Tibial artery (tissue), 4 donors: ENCODE measurements at places on chromosomes 3 and 15.
A peak's percentile ranks its signal among the peaks of the same experiment; 100 is the strongest.

DNA sequence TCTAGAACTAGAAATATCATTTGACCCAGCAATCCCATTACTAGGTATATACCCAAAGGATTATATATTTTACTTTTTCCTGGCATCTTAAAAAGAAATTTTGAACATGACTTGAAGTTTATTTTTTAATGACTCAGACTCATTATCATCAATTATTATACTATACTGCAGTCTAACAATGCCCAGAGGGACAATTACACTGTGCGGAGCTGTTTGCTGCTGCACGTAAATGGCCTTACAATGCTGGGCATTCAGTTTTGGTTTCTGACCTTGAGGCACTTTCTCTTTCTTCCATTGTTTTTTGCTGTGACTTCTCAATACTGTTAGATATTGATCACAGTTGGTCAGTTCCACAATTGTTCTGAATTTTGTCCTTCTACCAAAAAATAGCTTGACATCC lies 128.8 kb downstream of the GBE1 start:
- no peak for DNase-seq

DNA sequence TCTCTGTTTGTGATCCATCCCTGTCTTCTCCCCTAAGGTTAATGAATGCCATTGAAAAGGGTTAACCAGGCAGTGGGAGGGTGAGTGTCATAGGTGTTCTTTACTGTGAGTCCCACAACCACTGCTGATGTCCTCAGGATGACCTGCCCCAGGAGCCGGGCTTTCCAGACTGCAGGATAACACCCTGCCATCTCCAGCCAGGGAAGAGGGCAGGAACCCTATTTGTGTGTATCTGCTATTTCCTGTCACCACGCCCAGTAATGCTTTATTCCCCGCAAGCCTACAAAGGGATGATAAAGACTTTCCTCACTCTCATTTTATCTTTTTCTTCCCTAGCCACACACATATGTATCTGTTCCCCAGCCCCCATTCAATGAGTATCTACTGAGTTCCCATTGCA lies 15.6 kb upstream of the CTXND1 start:
- no peak for DNase-seq

DNA sequence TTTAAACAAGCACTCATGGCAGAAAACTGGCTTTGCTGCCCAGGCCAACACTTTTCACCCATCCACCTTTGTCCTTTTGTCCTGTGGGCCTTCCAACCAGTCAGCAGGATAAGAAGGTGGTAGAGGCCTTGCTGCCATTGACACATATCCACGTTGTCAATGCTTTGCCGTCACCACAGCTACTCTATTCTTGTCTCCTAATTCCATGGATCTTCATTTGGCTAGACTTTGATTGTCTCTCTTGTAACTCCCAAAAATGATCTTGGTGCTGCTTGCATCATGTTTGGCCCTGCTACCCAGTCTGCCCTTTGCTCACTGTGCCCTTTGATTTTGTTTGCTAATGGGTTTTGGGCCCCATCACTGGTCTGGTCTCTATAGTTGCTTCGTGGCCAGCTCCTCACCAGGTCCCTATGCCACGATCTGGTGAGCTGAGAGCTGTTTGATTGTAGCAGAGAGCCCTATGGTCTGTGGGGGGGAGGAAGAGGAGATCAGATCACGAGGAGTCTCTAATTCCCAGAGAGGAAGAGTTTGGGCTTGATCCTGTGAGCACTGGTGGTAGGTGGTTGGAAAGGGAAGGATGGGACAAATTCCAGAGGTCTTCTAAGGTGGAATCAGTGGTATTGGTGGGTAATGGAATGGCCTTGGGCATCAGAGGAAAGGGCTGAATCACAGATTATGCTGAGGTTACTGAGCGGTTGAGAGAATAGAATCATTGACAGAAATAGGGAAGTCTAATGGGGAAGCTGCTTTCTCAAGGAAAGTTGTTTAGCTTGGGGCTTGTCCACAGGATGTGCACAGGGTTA lies 40.3 kb downstream of the ABHD2 start:
- no peak for DNase-seq

- peak; percentile 21 for DNase-seq
These were observed 60.8 kb upstream of the ARHGEF26 start for GRCh38 chr3:154060238-154061000.

GRCh38 chr3:37229291-37229690 lies 54.9 kb upstream of the LRRFIP2 start:
- no peak for DNase-seq

DNA sequence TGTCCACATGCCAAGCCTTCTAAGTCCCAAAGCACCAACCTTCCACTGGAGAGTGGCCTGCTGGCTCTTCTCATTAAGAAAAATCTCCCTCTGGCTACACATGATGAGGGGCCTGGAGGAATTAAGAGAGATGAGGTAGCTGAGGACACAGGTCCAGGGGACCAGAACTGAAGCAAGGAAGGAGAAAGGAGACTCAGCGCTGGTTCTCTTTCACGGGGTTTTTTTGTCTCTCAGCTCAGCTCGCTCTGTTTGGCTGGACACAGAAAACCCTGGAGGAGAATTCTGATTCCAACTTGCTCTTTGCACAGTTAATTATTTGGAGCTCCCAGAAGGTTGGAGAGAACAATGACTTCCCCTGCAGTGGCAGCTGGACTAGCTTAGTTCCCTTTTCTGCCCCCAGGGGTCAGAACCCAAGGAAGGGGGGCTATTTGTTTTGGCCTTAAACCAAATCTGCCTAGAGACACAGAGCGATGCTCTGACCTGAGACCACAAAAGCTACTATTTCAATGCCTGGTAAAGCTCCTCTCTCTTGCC lies 507.6 kb downstream of the FHIT start:
- no peak for DNase-seq

DNA sequence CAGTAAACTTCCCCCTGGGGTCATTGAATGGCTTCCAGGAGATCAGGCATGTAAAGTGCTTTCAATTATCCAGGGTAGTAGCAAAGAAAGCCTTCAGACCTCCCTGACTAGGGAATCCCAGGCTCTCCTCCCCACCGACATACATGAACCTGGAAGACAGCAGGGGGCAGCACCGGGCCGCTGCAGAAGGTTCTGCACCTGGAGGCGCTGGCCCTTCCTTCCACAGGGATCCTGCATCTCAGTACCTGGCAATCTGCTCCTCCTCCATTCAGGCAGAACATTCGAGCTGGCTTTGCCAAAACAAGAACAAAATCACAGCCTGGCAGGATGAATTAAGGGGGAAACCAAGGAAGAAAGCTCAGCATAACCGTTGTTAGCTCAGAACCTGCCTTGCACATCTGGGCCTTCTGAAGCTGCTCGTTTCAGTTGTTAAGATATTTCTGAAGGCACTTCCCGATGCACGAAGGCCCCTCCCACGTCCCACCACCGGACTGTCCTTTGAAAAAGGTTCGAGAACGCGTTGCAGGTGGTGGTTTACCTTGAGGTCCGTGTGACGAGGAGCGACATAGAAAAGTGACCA lies 237.7 kb downstream of the SLCO3A1 start:
- no peak for DNase-seq

GRCh38 chr15:82624008-82624407 lies 23.2 kb downstream of the CPEB1 start:
- DNase-seq, result no peak

DNA sequence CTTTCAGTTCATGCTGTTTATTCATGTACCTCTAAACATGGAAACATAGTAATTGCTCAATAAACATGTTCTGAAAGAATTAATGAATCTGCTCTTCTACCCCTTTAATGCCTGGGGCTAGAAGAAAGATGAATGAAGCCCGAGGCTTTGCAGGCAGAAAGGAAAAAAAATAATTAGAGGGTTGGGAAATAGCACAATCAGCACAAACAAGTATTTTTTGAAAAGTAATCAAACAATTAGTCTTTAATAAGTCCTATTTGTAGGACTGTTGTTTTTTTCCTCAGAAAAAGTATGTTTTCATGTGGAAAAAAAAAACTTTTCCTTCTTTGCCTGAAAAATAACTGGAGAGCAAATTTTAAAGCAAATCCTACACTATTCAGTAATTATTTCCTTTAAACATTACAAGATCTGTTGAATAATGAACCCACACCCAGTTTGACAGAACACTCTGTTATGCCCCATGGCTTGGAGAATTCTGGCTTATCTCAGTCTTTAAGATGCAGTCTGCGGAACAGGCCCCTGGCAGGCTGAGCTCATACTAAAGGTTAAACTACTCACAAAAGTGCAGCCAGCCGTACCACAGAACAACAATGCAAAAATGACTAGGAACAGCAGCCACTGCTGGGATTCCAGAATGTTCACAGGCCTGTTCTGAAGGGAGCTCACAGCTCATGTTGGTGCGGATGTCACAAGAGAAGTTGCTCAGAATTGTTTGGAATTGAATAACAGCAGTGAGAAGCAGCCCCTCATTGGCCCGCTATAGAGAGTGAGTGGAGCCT lies 79.2 kb downstream of the ABI3BP start:
- DNase-seq, result peak; percentile 87

DNA sequence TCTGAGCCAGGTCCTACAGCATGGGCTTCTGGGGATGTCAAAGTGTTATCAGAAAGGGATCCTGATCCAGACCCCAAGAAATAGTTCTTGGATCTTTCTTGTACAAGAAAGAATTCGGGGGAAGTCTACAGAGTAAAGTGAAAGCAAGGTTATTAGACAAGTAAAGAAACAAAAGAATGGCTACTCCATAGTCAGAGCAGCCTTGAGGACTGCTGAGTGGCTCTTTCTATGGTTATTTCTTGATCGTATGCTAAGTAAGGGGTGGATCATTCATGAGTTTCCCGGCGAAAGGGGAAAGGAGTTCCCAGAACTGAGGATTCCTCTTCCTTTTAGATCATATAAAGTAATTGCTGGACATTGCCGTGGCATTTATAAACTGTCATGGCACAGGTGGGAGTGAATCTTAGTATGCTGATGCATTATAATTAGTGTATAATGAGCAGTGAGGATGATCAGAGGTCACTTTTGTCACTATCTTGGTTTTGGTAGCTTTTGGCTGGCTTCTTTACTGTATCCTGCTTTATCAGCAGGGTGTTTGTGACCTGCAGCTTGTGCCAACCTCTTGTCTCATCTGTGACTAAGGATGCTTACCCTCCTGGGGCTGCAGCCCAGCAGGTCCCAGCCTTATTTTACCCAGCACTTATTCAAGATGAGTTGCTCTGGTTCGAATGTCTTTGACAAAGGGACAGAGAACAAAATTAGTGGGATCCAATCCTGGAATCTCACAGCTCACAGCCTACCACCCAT lies 41.0 kb downstream of the CRYGS start:
- no peak for DNase-seq

DNA sequence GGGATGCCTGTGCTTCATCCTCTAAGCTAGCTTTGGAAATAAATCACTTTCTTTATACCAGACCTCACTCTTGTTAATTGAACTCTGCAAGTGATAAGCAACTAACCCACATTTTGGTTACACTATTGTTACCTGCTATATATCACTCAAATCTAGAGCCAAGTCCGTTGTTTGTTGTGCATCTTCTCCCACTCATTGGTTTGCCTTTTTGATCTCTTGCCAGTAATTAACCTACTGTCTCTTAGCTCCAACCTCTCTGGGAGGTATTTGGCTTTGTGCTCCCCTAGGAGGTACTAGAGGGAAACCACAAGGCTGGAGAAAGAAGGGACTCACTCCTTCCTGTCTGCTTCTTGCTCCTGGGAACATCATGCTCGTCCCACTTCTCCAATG lies 12.8 kb upstream of the CRBN start:
- no peak for DNase-seq

DNA sequence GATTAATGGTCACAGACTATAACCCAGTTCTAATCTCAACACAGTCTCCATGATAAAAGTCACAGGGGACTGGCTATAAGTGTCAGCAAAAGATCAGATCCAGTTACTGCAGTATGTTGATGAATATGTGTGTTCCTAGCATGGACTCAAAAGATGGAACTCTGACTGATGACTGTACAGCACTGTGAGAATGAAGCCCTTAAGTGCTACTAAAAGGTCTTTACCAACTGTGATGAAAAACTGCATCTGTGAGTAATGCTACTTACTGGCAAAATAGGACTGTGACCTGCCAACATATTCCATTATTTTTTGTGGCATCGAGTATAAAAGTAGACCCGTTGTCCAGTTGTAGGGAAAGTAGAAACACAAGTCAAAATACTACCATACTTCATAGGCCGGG lies 284.2 kb downstream of the ROBO2 start:
- DNase-seq, result no peak

DNA sequence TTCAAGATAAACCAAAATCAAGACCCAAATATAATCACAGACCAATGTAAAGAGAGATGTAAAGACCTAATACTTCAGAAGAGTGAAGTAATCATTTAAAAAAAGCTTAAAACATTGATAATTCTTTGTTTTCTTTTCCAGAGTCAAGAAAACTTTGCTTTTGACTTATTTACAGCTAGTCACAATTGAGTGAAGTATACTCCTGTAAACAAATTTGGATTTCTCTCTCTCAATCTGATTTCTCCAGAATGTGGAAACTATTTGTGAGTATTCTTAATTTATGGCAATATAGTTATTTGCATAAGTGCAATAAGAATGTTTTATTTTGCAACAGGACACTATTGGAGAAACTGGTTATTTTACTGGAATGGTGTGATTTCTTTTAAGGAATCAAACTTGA lies 43.7 kb upstream of the ZBTB20 start:
- DNase-seq, result no peak

GRCh38 chr15:45187578-45187893 lies 230 bp downstream of the SHF start:
- DNase-seq, result no peak

- DNase-seq, result peak; percentile 76
These were observed 19.0 kb upstream of the TRAK1 start for GRCh38 chr3:42071904-42072812.

DNA sequence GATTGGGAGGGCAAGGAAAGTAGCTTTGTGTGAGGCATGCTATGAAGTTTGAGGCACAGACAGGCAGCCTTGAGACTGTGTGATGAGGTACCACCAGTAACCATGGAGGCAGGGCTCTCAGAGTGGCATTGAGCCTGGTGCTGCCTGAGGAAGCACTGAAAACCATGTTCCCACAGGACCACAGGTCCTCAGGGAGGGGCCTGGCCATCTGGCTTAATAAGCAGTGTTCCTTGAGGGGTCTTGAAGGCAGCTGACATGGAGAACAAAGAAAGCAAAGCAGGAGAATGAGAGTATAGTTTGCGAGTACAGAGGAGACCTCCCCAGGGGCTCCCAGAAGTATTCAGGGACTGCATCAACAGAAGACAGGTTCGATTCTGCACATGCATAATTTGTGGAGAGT lies 346.6 kb downstream of the EPHB1 start:
- no peak for DNase-seq

DNA sequence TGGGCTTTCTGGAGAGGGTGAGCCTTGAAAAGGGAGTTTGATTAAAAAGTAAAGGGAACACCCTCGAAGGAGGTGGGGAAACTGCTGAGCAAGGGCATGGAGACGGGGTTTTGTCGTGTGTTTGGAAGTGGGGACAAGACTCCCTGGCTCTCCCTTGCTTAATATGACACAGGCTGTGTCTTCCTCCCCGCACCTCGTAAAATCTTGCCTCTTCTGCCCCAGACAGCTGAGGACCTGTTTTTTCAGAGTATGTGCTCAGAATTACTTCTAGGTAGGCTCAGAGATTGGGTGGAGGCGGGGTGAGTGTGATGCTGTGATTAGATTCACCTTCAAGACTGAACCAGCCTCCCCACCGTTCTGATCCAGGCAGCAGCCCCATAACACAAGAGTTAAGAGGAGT lies 244.4 kb upstream of the TLE3 start:
- no peak for DNase-seq
